Suppressor macrophage treated with lipopolysaccharide for 1 hour (primary cell): ENCODE measurements at places on chromosomes 1 and 21.

DNA sequence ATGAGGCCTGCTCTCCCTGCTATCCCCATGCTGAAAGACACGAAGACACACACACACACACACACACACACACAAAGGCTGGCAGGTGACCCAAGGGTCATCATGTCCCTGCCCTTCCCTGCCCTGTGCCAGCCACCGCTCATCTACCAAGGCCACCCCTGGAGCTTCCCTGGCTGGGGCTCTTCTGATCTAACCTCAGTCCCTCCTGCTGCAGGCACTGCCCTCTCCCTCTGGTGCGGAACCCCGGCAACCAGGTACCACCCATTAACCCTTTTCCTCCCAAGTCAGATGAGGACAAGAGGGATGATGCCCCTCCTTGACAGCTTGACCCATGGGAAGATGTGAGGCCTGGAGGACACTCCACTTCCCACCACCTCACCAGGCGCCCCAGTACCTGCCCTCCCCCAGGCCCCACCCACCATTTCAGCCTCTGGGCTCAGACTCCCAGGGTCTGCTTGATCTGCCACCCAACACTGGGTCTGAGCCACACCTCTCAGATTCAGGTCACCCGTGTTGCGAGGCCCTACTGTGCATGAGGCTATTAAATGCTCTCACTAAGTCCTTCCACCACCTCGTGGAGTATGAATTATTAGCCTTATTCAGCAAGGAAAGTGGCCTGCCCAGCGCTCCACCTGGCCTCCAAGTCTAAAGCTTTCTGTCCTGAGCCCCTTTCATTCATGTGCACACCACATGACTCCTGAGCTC, 2.5 kb downstream of the SDC3 start:
- no peak for DNase-seq

DNA sequence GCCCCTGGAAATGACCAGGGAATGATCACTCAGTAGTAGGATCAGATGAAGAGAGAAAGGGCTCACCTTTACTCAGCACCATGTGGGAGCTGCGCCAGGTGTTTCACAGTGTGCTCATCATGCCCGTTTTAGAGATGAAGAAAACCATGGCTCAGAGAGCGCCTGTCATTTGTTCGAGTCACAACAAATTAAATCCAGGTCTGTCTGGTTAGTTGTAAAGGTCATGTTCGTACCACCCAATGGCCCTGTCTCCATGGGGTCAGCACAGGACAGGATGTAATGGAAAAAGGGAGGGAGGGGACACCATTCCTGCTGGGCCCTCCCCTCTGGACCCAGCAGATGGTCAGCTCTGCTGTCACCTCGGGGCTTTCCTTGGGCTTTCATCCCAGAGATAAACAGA, 15.2 kb downstream of the KIRREL1 start:
- no peak for DNase-seq

GRCh38 chr1:195415584-195415983, 1192.7 kb downstream of the KCNT2 start:
- peak; percentile 3 for DNase-seq

GRCh38 chr1:224502459-224503160, 68.0 kb upstream of the WDR26 start:
- no peak for DNase-seq

- DNase-seq: no peak
Observed at GRCh38 chr1:171800342-171800741, 18.9 kb downstream of the METTL13 start.

- DNase-seq: no peak
Observed at GRCh38 chr1:200895801-200896530, 1.3 kb downstream of the INAVA start.

DNA sequence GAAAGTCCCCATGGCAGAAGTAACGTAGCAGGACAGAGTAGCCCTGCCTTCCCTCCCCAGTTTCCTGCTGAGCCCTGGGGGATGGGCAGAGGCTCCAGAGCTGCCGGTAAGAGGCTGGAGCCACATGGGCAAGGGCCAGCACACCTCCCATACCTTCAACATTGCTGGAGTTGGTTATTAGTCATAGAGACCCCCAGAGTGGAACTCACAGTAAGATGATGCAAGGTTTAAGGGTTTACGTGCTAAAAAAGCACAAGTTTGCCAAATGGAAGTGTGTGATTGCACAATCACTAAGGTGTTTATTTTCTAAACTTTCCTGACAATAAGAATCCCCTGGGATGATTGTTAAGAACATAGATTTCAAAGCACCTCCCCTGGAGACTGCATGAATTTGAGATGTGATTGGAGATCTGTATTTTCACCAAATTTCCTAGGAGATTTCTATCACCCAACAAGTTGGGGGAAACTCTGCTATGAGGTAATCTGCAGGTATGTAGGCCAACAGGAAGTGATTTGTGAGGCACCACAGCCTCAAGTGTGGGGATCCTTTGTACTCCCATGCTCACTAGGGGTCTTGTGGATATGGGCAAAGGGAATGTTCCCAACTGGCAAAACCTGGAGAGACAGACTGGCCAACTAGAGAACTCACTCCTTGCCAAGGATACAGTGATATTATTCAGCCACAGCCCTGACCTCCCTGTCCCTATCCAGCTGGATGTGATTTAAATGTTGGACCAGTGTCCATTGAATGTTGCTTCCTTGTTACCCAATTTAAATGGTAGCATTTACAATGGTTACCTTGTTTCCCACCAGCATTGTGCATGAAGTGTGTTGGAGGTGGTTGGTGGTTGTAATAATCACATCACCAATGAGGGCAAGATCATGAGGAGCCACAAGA, 37.1 kb upstream of the CSF1 start:
- DNase-seq: no peak

DNA sequence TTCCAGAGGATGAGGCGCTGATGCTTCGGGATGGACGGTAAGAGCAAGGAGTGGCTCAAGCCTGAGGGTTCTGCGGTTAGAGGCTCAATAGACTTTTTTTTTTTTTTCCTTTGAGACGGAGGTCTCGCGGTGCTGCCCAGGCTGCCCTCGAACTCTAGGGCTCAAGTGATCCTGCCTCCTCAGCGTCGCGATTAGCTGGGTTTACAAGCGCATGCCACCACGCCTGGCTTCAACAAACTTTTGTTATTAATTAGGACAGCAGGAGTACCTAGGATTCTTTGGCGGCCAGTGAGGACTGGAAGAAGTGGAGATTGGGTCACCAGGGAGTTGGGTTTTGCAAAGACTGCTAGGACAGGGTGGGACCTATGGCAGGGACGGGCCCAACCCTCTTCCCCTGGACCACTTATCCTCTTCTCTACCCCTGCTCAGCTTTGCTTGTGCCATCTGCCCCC, 587 bp downstream of the SCNM1 start:
- DNase-seq: peak; percentile 34

- DNase-seq: no peak
Observed at GRCh38 chr1:18043871-18044270, 63.7 kb upstream of the IGSF21 start.

DNA sequence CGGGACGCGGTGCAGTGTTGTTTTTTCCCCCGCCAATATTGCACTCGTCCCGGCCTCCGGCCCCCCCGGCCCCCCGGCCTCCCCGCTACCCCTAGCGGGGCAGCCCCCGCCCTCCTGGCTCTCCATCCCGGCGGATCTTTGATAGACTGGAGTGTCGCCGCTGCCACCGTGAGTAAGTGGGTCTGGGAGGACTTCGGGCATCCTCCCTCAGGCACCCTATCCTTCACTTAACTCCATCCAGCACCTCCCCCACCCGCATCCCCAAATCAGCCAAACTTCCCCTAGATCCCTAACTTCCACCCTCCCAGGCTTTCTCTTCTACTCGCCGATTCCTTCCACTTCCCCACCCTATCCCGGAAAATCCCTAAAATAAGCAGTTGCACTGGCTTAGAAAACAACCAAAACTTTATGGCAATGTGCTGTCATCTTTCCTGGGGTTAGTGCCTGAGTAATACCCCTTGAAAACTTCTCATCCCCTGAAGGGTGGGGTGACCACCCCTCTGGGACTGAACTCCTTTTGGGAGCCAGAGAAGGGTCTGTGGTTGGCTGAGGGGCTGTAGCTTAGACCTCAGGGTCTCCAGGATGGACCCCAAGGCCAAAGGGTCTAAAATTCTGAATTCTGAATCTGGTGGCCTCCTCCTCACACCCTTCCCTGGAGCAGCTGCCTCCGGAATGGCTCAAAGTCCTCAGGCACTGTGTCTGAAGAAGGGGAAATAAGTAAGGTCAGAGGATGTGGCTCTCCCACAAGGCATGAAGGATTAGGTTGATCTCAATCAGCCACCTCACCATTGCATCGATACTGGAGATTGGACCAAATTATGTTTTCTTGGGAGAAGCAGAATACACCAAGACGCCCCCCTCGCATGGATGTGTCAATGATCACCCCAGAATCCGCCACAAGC, 12.2 kb downstream of the THBS3 start:
- DNase-seq: peak; percentile 57
